Upper lobe of left lung (tissue), 6 donors: ENCODE measurements at places on chromosomes 5 and 9. TPM values are rescaled to one million over a fixed set of nuclear protein-coding genes. Genes with fewer than 3 reads are reported as not detected.

DNA sequence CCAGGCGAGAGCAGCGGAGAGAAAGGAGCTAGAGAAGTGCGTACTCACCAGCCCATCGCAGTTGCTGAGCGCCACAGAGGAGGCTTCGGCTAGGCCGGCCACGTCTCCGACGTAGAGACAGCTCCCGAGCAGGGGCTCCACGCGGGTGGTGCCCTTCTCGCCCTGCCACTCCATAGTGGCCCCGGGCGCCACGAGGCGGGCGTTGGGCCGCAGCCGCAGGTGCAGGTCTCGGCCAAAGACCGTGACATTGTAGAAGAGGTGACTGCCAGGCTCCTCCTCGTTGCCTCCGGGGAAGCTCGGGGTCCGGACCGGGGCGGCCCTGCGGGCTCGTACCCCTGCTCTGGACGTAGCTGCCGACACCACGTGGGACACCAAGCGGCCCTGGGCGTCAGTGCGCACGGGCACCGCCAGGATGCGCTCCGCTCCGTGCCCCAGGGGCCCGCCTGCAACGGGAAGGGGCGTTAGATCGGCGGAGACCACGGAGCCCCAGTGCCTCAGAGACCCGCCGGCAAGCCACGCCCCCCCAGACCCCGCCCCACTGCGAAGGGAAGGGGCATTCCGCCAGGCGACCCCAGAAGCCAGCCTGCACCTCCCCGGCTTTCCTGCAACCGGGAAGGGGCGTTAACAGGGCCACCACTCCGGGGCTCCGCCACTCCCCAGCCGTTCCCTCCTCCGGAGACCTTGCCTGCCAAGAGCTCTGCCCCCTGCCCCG is 1.4 kb downstream of the ADAMTS2 start:
- DNase-seq = peak; percentile 89

GRCh38 chr5:773517-774264 is 10.8 kb downstream of the ZDHHC11B start:
- peak; percentile 67 for DNase-seq

DNA sequence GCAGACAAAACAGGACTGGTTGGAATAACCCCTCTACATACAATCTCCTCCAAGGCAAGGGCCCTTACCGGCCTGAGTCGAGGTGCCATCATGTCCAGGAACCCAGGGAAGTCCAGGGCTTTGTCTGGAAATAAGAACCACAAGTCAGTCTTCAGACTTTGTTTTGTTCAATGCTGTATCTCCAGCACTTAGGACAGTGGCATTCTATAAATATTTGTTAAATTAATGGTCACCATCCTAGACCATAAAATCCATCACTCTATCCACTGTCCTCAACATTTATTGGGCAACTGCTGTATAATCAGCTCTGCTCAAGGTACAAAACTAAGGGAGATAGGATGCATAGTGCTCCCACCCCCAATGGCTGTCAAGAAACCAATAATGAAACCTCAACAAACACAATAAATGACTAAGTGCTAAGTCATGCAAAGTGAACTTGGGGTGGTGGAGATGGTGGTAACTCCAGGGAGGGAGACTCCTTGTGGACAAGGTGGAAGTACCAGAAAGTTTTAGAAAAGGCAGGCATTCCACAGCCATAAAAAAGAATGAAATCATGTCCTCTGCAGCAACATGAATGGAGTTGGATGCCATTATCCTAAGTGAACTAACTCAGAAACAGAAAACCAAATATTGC is 5.0 kb downstream of the RELL2 start:
- DNase-seq = no peak

The MCTP1 gene
- total RNA-seq = 41.3 TPM

DNA sequence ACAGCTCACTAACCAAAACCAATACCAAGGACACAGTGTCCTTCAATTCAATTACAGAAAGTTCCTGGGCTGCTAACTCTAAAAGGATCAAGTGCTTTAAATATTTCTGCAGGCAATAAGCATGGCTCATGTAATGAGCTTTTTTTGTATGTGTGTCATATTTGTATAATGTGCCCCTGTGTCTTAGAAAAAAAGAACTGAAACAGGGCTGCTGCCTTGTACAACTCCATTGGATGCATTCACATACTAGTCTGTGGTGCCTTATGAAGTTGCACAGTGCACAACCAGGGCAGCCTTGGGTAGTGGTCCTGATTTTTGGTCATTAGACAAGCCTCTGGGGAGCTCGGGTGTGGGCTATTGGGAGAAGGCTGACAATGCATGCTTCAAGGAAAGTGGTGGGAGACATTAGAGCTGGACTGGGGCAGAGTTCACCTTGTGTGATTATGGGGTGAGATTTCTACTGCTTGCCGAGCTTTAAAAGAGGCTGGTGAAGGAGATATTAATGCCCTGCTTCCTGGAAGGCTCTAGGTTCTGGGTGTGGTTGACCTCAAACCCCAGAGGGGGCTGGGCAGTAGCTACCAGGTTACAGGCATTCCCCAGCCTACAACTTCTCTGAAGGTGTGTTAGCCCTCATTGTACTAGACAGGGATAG is 3.6 kb upstream of the CPEB4 start:
- no peak for DNase-seq

DNA sequence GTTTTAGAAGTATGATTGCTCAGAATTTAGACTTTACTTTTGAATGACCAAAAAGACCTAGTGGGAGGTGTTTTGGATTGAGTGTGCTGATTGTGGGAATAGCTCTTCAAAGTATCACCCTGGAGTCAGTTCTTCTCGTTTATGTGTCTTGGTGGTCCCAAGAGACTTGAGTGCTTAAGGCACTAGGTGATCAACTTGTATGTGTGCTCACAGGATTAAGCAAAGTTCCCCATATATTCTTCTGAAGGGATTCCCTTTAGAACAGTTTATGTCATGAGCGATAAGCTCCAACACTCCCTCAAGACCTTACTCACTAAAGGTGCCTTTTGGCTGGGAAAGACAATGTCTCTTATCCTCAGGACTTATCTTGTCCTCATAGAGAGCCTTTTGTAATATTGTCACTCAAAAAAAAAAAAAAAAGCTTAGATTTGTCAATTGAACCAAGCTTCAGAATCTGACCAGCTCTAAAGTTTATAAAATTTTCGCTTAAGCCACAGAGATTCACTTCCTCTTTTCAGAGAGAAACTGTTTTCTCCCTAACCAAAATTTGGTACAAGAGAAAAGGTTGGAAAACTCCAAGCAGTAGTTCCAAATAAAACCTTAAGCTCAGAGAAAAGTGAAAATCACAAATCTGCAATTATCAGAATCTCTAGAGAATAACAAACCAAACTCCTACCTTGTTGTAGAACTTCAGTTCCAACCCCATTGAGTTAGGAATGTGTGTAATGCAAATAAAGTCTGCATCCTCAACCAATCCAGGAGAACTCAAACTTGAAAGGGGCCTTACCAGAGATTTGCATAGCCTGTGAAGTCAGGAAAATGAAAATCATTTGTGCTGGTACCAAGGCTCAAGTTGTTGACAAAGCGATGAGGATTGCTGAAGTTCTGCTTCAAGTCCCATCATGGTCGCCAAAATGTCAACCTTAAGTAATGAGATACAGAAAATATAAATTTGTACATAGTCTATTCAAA is 40.0 kb upstream of the PDZD2 start:
- DNase-seq = no peak

DNA sequence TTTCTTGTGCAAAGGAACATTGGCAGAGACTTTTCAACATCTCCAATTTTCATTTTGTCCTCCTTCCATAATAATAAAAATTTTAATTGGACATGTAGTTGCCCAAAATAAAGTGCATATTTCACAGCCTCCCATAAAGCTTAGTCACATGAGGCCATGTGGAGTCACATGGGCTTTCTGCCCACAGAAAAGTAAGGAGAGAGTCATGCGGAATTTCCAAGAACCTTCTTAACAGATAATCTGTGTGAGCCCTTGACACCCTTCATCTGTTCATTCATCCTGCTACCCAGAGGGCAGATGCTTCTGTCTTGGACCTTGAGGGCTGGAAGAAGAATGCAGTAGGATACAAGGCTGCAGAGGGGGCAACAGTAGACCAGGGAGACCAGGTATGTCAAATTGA is 60.7 kb downstream of the APTX start:
- no peak for DNase-seq

DNA sequence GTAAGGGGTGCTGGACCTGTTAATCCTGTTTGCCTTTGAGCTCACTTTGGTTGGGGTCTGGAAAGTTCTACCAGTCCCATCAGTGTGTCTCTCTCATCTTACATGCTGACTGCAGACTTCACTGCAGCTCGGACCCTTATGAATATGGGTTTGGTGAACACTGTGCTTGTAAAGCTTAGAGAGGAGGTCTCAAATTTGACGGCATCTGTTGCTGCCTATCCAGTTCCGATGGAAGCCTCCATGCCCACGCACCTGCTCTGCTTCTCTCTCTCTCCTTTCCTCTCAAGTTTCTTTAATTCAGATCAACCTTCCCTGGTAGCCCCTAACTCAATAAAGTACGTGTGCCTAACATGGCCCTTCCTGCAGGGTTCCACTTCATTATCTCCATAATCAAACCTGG is 217.9 kb downstream of the HSPA4 start:
- DNase-seq = no peak

- DNase-seq = no peak
Measured at GRCh38 chr5:63128018-63128417, 549.4 kb downstream of the LRRC70 start.

- no peak for DNase-seq
Measured at GRCh38 chr5:117245130-117245529, 670.5 kb upstream of the SEMA6A start.

DNA sequence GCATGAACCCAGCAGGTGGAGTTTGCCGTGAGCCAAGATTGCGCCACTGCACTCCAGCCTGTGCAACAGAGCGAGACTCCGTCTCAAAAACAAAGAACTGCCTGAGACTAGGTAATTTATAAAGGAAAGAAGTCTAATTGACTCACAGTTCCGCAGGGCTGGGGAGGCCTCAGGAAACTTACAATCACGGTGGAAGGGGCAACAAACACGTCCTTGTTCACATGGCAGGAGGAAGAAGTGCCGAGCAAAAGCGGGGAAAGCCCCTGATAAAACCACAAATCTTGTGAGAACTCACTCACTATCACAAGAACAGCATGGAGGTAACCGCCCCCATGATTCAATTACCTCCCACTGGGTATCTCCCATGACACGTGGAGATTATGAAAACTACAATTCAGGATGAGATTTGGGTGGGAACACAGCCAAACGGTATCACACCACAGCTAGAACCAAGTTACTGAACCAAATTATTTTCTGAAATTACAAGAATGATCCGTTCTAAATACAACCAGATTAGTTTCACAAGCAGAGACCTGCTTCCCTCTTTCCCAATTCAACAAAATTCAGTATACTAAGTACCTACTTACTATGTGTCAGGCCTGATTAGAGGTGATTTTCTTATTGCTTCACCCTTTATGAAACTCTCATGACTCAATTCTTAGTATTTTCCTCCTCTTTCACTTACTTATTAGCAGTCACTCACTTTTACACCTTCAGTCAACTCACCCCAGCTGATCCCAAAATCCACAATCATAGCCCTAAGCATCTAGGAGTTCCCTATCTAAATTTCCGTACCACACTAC is 8.4 kb downstream of the UBTD2 start:
- DNase-seq = no peak

DNA sequence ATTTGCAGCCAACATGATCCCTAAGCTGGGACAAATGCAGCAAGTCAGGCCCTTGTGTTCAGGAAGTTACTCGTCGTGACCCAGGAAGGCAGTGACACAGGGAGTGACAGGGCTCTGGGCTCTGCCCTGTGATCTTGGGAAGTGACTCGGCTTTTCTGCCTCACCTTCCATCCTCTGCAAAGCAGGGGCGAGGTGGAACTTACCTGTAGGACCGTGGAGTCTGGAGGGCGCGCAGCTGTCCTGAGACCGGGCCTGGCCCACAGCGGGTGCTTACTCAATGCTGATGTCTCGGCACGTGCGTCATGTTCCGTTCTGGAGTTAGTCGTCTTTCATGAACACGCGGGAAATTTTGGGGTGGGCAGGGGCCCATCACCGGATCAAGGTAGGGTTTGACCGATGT is 22.8 kb upstream of the LPCAT1 start:
- peak; percentile 41 for DNase-seq

The FCHO2 gene
- 99.5 TPM for total RNA-seq

DNA sequence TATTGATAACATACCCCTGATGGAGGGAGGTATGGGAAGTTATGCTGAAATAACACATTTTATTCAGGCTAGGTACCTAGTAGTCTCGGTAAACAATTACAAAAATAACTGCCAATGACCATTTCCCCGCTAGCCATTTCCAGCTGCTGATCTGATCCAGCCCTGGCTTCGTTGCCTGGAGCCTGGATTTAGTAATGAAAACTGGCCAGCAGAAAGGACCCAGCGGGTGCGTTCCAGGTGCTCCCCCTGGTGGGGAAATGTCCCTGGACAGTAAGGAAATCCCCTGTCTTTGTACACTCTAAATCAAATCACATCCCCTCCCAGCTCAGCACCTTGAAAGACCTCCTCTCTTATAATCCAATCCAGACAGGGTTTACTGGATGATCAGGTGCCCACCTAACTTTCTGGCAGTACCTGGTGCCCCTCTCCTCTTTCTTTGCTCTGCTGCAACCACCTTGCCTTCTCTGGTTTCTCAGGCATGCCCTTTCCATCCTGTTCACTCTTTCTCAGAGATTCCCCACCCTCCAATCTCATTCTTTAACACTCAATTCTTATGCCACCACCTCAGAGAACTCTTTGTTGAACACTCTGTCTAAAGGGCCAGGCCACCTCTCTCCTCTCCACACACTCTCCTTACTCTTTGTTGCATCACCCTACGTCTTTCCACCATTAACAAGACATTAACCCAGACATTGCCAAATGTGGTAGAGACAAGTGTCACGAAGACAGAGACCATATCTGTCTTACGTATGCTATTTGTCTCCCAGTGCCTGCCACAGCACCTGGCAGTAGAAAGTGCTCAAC is 50.1 kb upstream of the SMAD5 start:
- DNase-seq = no peak

DNA sequence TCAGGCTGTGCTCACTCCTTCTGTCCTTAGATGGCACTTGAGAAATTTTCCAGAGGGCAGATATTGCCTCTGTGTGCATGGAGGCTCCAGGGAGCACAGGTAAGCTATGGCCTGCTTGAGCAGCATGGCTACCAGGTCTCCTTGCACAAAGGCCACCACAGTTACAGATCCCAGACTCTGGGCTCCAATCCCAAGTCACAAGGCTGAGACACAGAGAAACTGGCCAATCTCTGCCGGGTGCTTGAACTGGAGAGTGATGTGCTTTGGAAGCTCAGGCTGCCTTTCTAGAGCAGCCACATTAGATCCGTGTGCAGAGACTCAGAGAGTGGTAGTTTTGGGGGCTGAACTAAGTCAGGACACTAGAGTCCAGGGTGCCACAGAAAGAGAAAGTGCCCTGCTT is 145.7 kb downstream of the SEMA6A start:
- DNase-seq = no peak

GRCh38 chr5:137894586-137894985 is 5.3 kb downstream of the PKD2L2 start:
- DNase-seq = no peak

DNA sequence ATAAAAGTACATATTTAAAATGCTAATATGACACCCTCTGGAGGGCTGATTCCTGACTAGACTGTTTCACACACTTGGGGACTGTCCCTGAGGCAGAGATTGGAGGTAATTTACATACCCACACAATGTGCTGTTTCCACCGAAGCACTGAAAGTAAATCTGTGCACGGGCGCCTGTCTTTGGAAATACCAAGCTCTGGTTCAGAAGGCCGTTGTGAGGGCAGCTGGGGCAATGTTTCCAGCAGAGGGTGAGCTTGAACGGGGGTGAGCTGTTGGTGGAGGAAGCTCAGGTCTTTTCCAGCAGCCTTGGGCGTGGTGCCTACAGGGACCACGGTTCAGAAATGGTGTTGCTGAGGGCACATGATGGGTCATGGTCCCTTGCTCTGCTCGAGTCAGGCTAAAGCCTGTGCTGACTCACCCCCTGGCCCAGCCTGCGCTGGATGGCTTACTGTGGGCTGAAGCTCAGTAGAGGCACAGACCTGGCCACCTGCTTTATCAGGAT is 25.8 kb upstream of the HMCN2 start:
- DNase-seq = no peak
